ENCODE measurements at places on chromosomes 12 and 14.

- no peak for DNase-seq
Measured at GRCh38 chr14:75162631-75163030, 13.8 kb downstream of the TMED10 start.

GRCh38 chr14:95248432-95248831 is 71.3 kb downstream of the CLMN start:
- no peak for DNase-seq

DNA sequence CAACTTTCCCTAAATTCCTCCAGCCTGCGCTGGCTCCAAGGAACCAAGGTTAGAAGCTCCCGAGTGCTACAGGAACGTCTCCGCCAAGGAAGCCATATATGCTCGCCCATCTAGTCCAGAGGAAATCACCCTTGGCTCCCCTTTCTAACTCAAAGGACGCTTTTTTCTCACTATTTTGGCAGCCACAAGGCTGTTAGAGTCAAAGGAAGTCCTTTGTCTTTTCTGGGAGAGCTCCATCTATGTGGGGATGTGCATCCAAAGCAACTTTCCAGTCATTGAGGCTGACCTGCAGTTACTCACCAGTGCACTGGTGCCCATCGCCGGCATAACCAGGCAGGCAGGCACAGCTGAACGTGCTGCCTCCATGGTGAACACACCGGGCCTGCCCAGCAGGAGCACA is 37.6 kb downstream of the RTRAF start:
- no peak for DNase-seq

DNA sequence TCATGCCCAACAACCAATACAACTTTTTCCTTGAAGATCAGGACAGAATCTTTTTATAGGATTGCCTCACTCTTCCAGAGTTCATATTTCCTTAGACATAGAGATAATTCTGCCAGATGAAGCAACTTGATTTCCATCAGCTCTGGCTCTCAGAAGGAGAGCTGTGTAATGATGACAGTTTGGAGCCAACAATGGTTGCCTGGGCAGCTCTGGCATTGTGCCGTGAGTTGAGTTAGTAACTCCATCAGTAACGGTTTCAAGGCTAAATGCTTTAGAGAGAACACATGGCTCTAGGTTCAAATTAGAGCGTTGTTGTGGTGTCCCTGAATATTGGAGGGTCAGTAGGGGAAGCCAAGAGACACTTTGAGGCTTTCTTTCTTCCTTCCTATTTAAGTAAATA is 501.7 kb upstream of the SEL1L start:
- no peak for DNase-seq

- no peak for DNase-seq
Measured at GRCh38 chr12:69003991-69004390, 71.0 kb upstream of the CPM start.

GRCh38 chr12:3543826-3544225 is 52.8 kb downstream of the PRMT8 start:
- no peak for DNase-seq

GRCh38 chr12:73210548-73211204 is 938.5 kb downstream of the TRHDE start:
- DNase-seq = no peak

GRCh38 chr14:105207460-105207901 is 26.4 kb upstream of the NUDT14 start:
- DNase-seq = no peak

DNA sequence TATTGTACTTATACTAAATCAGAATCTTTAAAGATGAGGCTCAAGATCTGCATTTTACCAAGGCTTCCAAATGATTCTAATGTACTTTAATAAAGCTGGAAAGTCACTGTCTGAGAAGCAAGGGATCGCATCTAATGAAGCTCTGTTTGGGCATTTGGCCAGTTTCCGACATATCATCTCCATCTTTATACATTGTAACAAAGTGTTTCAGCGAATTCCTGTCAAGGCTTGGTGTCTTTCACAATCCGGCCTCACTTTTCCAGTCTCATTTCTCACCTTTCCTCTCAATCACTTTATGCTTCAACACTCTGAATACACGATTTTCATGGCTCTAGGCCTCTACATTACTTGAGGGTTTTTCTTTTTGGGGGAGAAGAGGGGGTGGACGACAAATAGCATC is 27.5 kb upstream of the INSM2 start:
- DNase-seq = no peak

- DNase-seq = no peak
Measured at GRCh38 chr12:58253663-58254062, 312.3 kb downstream of the ATP23 start.

DNA sequence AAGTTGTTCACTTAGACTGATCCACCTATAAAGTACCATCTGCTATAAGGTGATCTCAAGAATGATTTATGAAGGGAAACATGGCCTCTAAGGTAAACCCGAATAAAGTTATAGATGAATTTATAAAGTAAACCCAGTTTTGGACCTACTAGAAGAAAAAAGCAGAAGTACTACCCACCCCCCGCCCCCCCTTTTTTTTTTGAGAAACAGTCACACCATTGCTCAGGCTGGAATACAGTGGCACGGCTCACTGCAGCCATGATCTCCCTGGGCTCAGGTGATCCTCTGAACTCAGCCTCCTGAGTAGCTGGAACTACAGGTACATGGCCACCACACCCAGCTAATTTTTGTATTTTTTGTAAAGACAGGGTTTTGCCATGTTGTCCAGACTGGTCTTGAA is 3.9 kb downstream of the ENTPD5 start:
- no peak for DNase-seq

- no peak for DNase-seq
Measured at GRCh38 chr12:20415028-20415427, 46.7 kb downstream of the PDE3A start.

DNA sequence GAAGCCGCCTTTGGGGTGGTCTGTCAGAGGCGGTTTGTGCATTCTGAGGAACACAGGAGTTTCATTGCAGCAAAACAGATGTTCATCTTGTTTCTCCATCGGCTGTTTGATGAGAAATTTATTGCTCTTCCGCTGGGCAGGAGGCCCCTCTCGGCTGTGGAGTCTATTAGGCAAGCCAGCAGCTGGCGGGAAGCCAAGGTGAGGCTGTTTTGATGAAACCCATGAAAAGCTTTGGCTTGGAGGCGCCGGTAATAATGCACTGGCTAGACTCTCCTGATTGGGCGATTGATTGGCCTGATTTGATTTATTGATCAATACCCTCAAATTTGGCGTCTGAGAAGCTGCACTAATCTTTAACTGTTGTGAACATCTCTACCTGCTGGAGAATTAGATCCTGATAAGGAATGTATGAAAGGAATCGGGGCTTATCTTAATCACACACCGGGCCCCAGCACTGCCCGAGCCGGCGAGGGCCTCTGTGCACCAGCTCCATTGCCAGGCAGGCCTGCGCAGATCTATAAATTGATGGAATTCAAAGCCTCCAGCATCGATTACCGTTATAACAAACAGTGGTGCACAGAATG is 187.7 kb downstream of the PHETA1 start:
- DNase-seq = no peak

DNA sequence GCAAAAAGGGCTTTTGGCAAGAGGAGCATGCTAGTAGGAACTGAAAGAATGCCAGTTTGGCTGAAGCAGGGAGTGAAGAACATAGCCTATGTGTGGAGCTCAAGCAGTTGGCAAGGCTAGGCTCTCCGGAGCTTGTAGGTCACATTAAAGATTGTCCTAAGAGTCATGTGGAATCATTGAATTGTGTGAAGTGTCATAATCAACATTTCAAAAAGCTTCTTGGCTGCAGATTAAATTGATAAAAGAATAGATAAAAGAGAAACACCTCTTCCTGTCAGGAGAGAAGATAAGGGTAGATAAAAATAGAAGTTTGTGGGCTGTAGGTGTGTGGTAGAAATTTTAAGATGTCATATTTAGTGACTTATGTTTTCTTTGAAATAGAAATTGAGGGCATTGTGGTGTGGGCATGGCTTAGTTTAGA is 36.1 kb downstream of the CPSF6 start:
- no peak for DNase-seq

- no peak for DNase-seq
Measured at GRCh38 chr12:107749083-107749482, 11.9 kb downstream of the PRDM4 start.

DNA sequence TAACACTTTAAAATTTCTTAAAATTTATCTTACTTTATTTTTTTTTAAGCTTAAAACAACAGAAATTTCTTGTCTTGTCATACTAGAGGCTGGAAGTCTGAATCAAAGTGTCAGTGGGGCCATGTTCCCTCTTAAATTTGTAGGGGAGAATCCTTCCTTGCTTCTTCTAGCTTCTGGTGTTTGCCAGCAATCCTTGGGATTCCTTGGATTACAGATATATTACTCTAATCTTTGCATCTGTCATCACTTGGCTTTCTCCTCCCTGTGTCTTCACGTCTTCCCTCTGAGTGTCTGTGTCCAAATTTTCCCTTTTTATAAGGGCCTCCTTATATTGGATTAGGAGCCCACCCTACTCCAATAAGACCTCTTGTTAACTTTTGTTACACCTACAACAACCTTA is 135.6 kb upstream of the PTPRB start:
- no peak for DNase-seq

GRCh38 chr12:82398879-82399278 is 40.5 kb downstream of the METTL25 start:
- no peak for DNase-seq

DNA sequence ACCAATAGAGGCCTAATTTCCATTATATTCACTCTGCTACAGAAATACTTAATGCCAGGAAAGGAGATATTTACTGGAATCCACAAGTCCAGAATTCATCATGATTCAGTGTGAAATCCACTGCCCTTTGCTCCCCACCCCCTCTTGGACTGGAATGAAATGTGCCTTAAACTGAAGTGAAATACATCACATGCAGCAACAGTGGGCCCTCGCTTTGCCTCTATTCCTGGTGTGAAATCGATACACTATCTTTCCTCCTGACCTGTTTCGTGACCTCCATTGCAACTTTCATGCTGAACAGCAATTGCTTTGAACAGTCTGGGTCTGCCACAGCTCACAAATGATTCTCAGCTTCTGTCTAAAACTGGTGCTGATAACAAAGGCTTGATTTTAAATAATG is 100.6 kb downstream of the NPAS3 start:
- DNase-seq = no peak

GRCh38 chr14:54348923-54349620 is 47.7 kb upstream of the CDKN3 start:
- DNase-seq = no peak

- DNase-seq = no peak
Measured at GRCh38 chr14:74963705-74964271, 8.4 kb upstream of the PGF start.

DNA sequence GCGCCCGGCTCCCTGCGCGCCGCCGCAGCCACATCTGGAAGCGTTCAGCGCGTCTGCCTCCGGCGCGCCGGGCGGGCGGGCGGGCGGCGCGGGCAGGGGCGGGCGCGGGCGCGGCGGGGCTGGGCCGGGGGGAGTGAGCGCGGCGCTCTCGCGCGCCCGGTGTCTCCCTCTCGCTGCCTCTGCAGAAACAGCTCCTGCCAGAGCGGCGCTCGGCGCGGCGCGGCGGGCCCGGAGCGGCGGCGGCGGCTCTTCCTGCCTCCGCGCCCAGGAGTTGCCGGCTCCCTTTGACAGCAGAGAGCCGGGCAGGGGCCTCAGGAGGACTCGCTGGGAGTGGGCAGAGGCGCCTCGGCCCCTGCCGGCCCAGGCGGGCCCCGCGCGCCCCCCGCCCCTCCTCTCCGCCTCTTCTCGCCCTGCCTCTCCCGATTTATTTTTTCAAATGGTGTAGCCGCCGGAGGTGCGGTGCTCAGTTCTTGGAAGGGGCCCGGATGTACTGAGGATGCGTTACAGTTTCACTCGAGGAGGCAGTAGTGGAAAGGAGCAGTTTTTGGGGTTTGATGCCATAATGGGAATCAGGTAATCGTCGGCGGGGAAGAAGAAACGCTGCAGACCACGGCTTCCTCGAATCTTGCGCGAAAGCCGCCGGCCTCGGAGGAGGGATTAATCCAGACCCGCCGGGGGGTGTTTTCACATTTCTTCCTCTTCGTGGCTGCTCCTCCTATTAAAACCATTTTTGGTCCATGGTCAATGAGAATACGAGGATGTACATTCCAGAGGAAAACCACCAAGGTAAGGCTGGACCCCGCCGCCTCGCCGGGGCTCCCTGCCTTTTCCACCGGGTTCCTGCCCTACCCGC is at the start of gene CACNA1C:
Gene CACNA1C (plus strand): TSS at position 162 of the 853 bp plus-strand sequence. CDS start 576 bp downstream, at position 738.
- DNase-seq = no peak

DNA sequence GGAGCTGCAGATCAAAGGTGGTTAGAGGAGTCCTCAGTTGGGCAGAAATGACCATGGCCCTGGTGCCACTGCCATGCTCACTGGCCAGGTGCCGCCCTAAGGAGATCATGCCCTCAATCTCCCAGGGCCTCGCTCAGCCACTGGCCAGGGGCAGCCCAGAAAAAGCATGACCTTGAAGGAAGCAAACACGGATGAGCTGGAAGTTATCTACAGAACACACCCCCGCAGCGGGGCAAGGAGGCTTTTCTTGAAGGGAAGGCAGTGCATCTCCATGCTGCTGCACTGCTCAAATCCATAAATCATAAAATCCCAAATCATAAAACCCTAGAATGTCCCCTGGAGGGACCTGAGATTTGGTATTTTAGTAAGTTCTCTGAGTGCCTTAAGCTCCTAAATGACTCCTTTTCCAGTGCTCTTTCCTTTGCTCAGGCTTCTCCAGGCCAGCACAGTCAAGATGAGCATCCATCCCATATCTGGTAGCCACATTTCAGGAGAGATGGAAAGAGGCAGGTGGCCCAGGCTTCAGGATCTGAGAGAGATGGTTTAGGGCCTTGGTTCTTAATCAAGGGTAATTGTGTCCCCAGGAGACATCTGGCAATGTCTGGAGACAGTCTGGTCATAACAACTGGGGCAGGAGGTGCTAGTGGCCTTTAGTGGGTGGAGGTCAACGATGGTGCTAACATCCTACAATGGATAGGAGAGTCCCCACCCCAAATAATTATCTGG is 217.3 kb downstream of the RBM19 start:
- no peak for DNase-seq

DNA sequence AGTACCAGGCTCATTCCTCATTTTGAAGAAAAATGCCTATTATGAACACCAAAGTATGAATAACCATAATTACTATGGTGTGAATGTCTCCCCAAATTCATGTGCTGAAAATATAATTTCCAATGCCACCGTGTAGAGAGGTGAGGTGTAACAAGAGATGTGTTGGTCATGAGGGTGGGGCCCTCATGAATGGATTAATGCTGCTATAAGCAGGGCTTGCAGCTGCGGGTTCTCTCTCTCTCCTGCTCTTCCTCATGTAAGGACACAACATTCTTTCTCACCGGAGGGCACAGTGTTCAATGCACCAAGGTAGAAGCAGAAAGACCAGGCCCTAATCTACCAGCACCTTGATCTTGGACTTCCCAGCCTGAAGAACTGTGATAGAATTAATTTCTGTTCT is 70.0 kb downstream of the TMTC1 start:
- no peak for DNase-seq

GRCh38 chr12:107560165-107560898 is 125.3 kb upstream of the PWP1 start:
- no peak for DNase-seq

GRCh38 chr12:127680516-127680915 is 586.5 kb upstream of the TMEM132C start:
- DNase-seq = no peak

GRCh38 chr14:60101786-60102185 is 10.1 kb downstream of the PCNX4 start:
- no peak for DNase-seq

All from activated CD8-positive, alpha-beta memory T cell treated with anti-CD3 and anti-CD28 coated beads for 48 hours (primary cell).